ENCODE measurements at places on chromosomes 13 and 19. TPM values are rescaled to one million over a fixed set of nuclear protein-coding genes. Genes with fewer than 3 reads are reported as not detected.
A peak's percentile ranks its signal among the peaks of the same experiment; 100 is the strongest.

DNA sequence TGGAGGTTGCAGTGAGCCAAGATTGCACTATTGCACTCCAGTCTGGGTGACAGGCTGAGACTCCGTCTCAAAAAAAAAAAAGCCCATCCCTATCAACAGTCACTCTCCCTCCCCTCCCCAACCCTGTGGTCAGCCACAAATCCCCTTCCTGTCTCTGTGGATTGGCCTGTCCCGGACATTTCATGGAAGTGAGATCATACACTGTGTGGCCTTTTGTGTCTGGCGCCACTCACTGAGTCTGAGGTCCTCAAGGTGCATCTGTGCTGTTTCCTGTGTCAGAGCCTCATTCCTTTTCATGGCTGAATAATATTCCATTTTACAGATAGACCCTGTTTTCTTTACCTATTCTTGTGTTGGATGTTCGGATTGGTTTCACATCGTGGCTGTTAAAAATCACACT, 149.5 kb downstream of the PTPRS start:
- no peak for DNase-seq
- peaks cover 3% of the 10 kb centered on the region for H3K27me3 ChIP-seq
- no peak overlapping the region for H3K27ac ChIP-seq
- no peaks in the 10 kb centered on the region for H3K4me1 ChIP-seq
- H3K36me3 ChIP-seq: no peaks in the 10 kb centered on the region
- H3K4me3 ChIP-seq: no peak overlapping the region

DNA sequence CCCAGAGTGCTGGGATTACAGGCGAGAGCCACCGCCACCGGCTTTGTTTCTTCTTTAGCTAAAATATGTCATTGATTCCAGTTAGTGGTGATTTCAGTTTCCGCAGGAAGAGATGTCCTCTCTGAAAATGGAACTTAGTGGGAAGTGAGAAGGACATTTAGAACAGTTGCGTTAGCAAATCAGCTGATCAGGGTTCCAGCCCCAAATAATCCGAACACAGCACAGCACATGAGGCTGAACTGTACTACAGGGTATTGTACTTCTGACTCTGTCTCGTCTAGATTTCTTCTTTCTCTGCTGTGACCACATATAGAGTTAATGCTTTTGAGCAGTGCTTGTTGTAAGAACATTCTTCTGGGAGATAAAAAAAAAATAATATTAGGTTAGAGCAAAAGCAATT, 314.4 kb downstream of the MYO16 start:
- no peak overlapping the region for H3K27ac ChIP-seq
- H3K4me1 ChIP-seq: no peaks in the 10 kb centered on the region
- no peak overlapping the region for H3K4me3 ChIP-seq
- H3K36me3 ChIP-seq: no peaks in the 10 kb centered on the region
- DNase-seq: no peak

DNA sequence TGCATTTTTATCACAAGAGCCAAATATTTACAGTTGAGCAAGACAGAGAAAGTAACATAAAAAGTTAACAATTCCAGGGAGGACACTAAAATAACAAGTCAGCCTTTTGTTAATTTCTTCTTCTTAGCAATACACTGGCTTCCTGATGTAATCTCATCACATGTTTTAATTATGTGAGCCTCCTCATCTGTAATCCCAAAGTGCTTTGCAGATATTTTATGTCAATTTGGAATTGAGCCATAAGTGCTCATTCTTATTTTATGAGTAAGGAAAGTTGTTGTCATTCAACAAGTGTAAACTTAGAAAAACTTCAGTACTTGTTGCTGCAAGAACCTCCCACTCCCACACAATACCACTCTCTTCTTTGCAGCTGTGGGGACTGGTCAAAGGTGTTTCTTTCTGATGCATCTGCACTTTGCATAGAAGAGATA, 223.6 kb downstream of the GPC6 start:
- H3K27ac ChIP-seq: no peak overlapping the region
- H3K27me3 ChIP-seq: no peaks in the 10 kb centered on the region
- no peak overlapping the region for H3K4me3 ChIP-seq

GRCh38 chr19:33504058-33504444, 17.5 kb downstream of the PEPD start:
- H3K4me1 ChIP-seq: no peaks in the 10 kb centered on the region
- DNase-seq: no peak
- no peak overlapping the region for H3K4me3 ChIP-seq
- no peaks in the 10 kb centered on the region for H3K27me3 ChIP-seq
- no peaks in the 10 kb centered on the region for H3K36me3 ChIP-seq

ZNF546 gene
- 6.1 TPM for total RNA-seq

DNA sequence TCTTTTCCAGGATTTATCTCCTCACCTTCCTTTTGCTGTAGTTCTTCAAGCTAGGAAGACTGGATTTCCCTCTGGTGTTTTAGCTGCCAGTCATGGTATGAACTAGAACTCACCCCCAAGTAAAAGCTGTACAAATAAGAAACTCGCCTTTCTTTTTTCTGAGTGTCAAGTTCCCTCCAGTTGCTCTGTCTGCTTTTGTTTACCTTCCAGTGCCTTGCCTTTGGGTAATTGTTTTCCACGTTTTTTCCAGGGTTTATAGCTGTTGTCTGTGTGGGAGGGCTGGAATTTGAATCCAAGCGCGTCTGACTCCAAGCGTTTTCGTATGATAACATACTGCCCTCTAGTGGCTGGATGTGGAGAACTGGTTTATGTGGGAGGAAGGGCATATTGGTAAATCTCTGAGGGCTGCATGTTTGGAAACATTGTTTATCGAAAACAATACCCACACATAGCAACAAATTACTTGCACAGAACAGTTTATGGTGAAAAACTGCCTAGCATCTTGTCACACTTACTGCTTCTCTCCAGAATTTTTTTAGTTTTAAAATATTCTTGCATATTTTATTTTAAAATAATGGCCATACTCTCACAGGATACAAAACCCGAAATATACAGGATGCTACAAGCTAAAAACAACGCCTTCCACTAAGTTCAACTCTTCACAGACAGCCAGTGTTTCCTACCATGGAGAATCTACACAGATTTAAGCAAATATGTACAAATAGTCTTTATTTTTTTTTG, 19.2 kb downstream of the RCN3 start:
- peaks cover 2% of the 10 kb centered on the region for H3K36me3 ChIP-seq
- H3K4me1 ChIP-seq: peaks cover 37% of the 10 kb centered on the region
- no peaks in the 10 kb centered on the region for H3K27me3 ChIP-seq

GRCh38 chr19:41076286-41076685, 12.0 kb upstream of the CYP2A13 start:
- no peak for DNase-seq
- no peaks in the 10 kb centered on the region for H3K4me1 ChIP-seq
- peaks cover 30% of the 10 kb centered on the region for H3K27me3 ChIP-seq
- no peaks in the 10 kb centered on the region for H3K36me3 ChIP-seq
- H3K4me3 ChIP-seq: no peak overlapping the region

GRCh38 chr19:2223959-2224358, 12.2 kb downstream of the PLEKHJ1 start:
- H3K4me3 ChIP-seq: no peak overlapping the region
- no peaks in the 10 kb centered on the region for H3K4me1 ChIP-seq
- no peak for DNase-seq
- H3K36me3 ChIP-seq: peaks cover 21% of the 10 kb centered on the region

LYL1 gene
- total RNA-seq: 2.4 TPM

DNA sequence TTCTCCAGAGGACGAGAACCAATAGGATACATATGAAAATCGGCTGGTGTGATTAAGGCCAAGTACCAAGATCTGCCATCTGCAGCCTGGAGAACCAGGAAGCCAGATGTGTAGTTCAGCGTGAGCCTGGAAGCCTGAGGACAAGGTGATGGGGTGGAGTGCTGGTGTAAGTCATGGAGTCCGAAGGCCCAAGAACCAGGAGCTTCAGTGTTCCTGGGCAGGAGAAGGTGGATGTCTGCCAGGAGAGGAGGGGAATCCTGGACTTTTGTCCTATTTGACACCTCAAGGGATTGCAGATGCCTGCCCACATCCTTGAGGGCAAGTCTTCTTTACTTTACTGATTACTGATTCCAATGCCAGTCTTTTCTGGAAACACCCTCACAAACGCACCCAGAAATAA, 71.5 kb downstream of the SPATA13 start:
- H3K27me3 ChIP-seq: no peaks in the 10 kb centered on the region
- no peaks in the 10 kb centered on the region for H3K36me3 ChIP-seq
- H3K4me3 ChIP-seq: no peak overlapping the region
- H3K4me1 ChIP-seq: peaks cover 51% of the 10 kb centered on the region
- peak overlapping the region; percentile 18 for H3K27ac ChIP-seq

LATS2 gene
- 2.2 TPM for total RNA-seq

Data from activated T-helper 1 cell treated with anti-CD3 and anti-CD28 coated beads, Interleukin-12 subunit alpha, Interleukin-12 subunit beta, Interleukin-2, Interleukin-4 antibody, amounts not matched to agents 30 ng/mL and 10 ng/mL and 1 ng/mL, durations not matched to agents 14 hours and 24 hours and 36 hours (primary cell).